GM06990 (cell line): ENCODE measurements at places on chromosomes 1 and 21.

GRCh38 chr1:169111472-169111871, 5.0 kb downstream of the ATP1B1 start:
- no peak for DNase-seq

GRCh38 chr21:43333298-43334062, 93.5 kb downstream of the SIK1 start:
- DNase-seq: no peak

DNA sequence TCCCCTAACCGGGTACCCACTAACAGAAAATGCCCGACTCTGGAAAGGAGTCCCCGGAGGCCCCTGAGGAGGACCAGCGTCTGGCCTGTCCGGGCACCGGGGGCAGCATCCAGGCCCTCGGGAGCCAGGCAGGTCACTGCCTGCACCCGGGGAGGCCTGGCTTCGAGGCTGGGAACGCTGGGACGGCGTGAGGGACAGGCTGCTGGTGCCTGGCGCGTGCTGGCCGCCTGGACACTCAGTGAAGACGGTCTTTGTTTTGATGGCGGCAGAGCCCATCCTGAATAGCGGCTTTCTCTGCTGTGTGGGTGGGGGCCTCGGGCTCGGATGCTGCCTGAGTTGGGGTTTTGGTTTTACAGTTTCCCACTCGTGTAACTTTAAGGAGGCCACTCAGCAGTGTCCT, 37.6 kb downstream of the PRKCZ start:
- no peak for DNase-seq

- no peak for DNase-seq
Observed at GRCh38 chr1:234915924-234916675, 212.5 kb downstream of the TOMM20 start.

DNA sequence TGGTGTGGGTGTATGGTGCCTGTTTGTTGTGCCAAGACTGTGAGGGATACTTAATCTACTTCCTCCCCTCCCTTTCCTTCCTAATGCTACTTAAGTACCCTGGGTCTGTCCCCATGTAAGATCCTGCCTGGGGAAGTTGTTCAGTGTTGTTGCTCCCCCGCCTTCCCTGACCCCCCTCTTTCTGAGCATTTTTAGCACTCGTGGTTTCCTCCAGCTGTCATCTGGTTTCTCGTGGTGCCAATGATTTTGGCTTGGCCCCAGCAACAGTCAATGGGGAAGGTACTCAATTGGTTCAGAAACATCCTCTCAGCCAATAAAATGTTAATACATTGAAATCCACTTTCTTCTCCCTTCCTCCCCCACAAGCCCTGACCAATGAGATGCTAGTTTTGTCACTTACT, 8.0 kb upstream of the B4GALT3 start:
- peak; percentile 83 for DNase-seq

- no peak for DNase-seq
Observed at GRCh38 chr1:167561753-167562152, 8.2 kb upstream of the CREG1 start.

GRCh38 chr1:232452117-232452516, 177.8 kb downstream of the SIPA1L2 start:
- no peak for DNase-seq

GRCh38 chr1:168629466-168629865, 53.1 kb downstream of the XCL1 start:
- no peak for DNase-seq

- DNase-seq: no peak
Observed at GRCh38 chr1:84504580-84505492, 1.4 kb upstream of the SPATA1 start.

GRCh38 chr1:68228851-68229250, 3.5 kb downstream of the WLS start:
- DNase-seq: no peak

DNA sequence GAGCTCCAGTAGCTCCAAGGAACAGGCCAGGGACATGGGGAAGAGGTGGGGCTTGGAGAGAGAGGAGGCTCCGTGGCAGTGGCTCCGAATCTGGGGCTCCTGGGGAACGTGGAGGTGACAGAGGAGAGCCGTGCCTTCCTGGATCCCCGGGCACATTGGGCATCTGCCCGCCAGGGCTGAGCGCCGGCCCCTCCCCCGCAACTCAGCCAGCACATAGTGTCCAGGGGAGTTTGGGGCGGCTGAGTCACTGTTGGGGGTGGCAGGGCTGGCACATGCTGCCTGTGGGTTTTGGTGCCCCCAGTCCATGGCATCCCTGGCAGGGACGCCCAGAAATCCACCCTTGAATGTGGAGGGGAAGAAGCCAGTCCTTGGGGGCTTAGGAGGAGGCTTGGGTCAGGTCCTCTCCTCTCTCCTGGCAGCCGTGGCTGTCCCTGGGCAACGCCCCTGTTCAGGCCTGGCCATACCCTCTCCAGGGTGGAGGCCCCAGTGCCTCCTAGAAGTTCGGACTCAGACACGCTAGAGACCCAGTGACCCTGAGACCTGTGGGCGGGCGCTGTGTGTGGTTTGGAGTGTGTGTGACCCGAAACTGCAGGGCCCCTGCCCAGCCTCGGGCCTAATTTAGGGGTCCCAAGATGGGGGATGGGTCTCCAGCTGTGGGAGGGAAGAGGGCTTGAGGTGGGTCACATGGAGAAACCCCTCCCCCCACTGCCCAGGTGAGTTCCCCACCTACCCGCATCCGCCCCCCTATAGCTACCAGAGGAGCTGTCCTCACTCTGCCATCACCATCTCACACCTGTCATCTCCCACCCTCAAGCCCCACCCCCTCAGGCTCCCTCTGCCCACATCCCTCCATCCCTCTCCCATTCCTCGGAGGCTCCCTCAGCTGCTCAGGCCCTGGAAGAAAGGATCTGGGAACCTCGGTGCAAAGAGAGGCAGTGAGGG, 1.6 kb downstream of the HSPB7 start:
- DNase-seq: no peak

DNA sequence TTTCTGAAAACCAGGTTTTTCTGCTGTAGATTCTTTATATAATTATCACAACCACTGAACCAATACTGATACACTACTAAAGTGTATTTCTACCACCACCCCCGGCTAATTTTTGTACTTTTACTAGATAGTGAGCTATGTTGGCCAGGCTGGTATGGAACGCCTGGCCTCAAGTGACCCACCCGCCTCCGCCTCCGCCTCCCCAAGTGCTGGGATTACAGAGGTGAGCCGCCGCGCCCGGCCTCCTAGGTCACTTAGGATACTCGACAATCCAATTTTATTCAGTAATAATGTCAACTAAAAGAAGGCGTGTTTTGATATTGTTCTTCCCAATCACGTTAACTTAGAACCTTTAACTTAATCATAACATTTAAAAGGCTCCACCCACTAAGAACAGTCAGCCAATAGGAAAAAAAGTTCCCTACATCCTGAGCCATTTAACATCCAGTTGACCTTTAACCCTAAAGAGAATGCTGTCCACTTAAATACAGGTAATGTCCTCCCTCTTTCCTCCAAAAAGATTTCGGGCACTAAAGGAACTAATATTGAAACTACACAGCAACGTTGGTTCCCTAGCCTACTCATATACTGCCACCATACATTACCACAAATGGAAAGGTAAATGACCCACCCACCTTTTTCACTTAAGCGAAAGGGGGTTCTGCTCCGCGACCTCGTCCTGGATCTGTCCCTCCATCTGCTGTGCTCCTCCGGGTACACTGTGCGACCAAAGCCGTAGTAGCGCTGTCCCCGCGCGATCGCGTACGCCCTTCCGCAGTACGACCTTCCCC, 1.2 kb downstream of the RSRP1 start:
- no peak for DNase-seq

DNA sequence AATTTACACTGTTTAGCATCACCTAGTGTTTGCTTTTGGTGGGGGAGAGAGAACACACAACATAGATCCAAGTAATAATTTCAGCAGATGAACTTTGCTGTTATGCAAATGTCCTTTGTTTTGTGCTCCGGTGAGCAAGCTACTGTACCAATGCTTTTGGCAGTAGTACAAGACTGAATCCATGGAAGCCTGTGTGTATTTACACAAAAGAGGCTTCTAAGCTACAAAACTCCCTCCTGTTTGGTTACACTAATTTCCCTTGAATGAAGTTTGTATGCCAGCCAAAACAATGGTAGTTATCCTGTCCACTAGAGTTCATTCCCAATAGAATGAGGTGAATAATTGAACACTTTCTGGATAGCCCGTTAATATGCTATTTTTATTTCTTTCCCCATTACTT, 320.5 kb downstream of the KCTD3 start:
- DNase-seq: no peak

DNA sequence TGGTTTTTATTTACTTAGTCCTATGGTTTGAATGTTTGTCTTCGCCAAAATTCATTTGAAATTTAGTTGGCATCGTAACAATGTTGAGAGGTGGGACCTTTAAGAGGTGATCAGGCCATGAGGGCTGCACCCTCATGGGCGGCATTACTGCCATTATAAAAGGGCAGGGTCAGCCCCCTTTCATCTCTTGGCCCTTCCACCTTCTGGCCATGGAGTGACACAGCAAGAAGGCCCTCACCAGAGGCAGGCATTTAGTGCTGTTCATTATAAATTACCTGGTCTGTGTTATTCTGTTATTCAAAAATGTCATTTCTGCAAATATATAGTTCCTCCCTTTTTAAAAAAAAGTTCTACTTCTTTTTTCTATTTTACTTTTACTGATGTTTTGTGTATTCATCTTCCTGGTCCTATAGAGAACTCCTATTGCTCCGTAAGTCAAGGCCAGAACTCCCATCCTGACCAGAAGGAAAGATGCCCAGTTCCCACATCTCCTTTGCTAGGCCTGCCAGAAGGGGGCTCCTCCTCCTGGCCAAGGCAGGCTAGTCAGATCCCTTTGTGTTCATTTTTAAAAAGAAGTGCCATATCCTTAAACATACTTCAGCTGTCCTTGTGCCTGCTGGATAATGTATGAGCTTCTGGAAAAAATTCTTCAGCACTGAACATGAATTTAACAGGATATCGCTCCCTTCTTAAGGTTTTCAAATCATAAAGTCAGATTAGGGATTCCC, 10.0 kb upstream of the LBR start:
- DNase-seq: no peak

DNA sequence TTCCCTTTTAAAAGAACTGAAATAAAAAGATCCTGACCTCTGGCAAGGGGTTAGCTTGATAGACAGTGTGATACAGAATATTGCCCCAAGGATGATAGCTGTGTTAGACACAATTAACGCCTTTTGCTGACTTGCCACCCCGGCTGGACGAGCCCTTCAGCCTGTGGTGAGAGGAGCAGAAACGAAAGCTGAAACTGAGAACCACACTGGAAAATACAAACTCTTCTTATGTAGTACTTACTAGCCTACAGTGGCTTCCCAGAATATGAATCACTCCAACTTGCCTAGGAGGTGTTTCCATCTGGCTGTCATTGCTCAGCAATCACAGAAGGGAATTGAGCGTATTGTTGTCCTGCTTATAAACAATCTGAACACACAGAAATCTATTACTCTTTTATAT, 22.9 kb downstream of the SAMSN1 start:
- DNase-seq: no peak

DNA sequence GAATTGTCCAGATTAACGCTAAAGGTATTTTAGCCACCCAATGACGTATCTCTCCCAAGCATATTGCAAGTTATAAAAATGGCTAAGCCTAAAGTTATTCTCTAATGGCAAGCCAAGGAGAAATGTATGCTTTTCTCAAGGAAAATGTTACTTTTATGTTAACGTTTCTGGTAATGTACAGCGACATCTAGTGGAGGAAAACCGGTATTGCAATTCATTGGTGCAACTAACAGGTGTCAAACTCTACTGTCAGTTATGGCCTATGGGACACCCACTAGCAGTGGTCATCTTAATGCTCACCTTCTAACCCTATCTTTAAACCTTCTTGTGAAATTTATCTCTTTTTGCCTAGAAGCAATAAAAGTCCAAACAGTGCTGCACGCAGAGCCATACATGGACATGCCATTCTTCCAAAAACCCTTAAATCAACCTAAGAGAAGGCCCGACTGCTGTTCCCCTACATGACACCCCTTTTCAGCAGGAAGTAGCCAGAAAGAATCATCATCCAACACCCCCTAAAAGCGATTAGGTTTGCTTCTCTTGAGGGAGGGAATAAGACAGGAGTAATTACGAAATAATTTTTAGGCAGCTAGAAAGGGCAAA, 68.7 kb upstream of the LRIF1 start:
- DNase-seq: no peak

DNA sequence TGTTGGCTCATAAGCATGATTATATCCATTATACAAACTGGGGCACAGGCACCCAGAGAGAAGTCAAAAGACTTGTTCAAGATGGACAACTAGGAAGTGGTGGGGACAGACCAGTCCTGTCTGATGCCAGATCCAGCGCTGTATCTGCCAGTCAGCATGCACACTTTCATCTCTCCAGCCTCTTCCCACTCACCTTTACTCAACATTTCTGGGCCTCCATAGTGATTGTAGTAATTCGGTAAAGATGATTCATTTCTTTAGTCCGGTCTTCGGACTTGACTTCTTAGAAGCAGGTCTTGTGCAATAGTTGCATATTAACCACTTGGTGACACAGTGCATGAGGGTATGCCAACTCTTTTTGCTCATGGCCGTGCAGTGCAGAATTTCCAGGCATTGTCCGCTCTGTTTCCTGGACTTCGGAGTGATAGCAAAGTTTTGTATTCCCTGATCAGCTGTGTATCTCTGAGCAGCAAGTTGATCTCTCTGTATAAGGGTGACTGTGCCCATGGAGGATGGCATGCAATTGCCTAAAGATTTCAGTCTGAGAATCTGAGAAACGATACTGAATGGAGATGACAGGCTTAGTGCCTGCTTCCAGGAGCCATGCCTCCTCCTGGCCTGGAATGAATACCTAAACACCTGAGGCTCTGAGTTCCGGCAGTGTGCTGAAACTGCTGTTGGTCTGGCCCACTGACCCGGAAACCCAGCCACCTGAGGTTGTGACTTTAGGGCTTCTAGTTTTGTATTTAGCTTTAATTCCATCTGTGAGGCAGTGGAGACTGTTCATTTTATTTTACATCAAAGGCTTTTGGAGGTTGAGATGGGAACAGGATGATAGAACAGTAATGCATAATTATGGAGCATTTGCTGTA, 39.0 kb downstream of the GALNT2 start:
- peak; percentile 40 for DNase-seq

GRCh38 chr1:62530516-62531154, 66.7 kb upstream of the ANGPTL3 start:
- no peak for DNase-seq

DNA sequence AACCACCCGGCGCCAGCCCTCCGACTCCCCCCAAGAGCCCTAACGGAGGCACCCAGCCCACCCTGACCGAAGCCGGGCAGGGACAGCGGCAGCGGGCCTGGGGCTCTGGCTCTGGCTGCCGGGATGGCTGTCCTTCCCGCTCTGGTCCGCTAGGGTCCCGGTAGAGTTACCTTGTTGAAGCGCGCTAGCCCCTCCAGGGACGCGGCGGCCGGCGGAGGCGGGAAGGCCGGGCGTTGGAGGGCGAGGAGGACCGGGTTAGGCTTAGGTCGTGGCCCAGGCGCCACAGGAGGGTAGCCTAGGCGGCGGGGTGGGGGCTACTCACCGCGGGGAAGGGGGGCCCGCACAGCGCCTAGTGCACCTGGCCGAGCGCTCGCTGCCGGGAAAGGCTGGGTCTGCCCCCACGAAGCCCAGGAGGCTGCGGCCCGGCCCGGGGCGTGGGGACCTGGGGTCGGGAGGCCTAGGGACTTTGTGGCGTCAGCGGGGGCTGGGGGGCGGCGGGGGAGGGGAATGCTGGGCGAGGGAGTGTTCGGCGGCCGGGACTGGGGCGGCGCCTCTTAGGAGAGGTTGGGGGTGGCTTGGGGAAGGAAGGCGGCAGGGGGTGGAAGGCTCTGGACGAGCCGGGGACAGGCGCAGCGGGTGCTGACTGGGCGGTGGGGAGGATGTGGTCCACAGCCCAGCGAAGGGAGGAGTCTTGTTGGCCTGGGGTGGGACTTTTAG, at the start of gene TRIM17:
TSS of gene TRIM17 (minus strand) at position 645 of the 717 bp plus-strand sequence. CDS start 1,789 bp downstream, outside the sequence.
- no peak for DNase-seq
